Stimulated activated CD8-positive, alpha-beta memory T cell treated with anti-CD3 and anti-CD28 coated beads, Interleukin-4, amount 100 ng/mL, for 4 hours (primary cell): ENCODE measurements at places on chromosomes 6 and 20.

DNA sequence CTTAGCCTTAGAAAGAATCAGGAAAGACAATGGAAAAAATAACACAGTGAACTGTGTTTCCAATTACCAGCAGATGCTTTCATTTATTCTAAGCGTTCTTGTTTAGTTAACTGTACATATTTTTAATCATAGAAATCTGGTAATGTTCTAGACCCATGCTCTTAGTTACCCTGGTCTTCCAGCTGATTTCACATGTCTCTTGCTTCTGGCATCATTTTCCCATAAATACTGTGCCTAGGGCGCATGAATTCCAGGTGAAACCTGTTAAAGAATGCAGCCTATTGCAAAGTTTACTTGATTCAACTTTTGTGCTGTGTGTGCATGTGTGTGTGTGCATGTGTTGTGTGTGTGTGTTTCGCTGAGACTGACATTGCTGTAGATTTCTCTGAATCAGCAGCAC, 178.6 kb downstream of the PDE7B start:
- DNase-seq = no peak

DNA sequence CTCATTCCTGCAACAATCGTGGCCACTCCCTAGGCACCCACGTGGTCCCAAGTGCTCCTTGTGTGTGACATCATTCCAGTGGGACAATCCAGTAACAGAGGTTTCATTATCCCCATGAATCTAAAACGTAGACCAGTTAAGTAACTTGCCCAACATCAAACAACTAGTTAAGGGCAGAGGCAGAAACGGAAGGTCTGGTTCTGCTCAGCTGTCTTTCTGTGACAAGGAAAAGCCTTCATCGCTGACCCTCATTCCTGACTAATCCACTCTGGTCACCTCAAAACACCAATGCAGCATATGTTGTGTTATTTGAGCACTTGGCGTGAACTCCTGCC, 261.4 kb upstream of the JARID2 start:
- no peak for DNase-seq

DNA sequence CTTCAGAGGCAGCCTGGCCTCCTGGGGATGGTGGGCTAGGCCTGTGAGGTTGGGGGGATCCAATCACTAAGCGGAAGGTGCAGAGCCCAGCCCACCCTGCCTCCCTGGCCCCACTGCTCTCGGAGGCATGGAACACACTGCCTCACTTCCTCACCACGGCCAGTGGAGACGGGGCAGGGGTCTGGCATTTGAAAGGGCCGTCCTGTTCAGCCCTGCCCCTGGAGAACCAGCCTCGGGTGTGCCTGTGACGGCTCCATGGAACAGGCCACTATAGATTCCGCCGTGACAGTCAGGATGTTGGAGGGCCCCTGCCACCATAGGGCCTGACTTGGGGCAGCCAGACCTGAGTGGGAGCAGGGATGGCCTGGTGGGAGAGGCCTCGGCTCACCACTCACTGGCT, 110.2 kb downstream of the DACT2 start:
- no peak for DNase-seq

DNA sequence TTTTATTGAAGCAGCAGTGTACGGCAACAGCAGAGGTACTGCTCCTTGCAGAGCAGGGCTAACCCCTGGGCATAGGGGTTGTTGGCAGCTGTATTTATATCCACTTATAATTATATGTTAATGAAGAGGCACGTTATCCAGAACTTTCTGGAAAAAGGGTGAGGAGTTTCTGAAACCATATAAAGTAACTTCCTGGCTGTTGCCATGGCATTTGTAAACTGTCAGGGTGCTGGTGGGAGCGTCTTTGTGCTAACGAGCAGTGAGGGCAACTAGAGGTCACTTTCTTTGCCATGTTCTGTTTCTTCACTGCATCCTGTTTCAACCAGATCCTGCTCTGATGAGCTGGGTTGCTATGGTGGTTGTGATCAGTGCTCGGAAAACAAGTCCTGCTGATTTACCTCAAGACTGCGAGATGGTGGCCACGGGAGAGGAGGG, 11.1 kb upstream of the ARFGEF2 start:
- no peak for DNase-seq

GRCh38 chr20:23114018-23114417, 27.9 kb upstream of the CD93 start:
- DNase-seq = no peak

DNA sequence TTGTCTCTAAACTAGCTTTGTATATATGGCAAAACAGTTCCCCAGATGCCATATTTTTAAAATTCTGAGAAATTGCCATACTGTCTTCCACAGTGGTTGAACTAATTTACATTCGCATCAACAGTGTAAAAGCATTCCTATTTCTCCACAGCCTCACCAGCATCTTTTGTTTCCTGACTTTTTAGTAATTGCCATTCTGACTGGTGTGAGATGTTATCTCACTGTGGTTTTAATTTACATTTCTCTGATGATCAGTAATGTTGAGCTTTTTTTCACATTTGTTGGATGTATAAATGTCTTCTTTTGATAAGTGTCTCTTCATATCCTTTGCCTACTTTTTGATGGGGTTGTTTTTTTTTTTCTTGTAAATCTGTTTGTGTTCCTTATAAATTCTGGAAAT, 1222.7 kb upstream of the CITED2 start:
- DNase-seq = no peak

- DNase-seq = no peak
Observed at GRCh38 chr6:2626401-2626800, 124.3 kb downstream of the MYLK4 start.

DNA sequence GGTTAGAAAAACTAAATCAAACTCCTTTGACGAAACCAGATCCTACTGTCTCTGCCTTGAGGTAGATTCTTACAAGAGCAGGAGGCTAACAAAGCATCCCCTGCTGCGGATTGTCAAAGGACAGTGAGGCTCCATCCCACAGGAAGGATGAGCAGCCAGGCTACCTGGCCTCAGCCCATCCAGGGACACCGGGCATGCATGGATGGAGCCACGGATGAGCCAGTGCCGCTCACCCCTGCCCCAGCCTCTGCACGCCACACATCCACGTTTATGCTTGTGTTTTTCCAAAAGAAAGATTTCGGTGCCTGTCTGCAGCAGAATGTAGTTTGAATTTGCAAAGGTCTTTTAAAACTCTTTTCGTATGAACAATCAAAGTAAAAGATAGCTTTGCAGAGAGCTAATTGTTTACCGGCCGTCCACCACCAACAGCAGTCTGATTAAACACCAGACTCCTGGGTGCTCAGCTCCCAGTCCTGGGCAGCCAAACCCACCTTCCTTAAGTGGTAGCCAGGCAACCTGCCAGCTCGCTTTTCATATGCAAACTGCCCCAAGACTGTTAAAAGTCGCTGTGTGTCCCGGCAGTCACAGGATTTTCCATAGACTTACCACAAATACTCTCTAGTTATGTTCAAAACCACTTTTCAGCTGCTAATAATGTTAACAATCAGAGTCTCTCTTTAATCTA, 999 bp downstream of the THBS2 start:
- DNase-seq = no peak

- no peak for DNase-seq
Observed at GRCh38 chr6:25336996-25337395, 57.8 kb downstream of the CARMIL1 start.

DNA sequence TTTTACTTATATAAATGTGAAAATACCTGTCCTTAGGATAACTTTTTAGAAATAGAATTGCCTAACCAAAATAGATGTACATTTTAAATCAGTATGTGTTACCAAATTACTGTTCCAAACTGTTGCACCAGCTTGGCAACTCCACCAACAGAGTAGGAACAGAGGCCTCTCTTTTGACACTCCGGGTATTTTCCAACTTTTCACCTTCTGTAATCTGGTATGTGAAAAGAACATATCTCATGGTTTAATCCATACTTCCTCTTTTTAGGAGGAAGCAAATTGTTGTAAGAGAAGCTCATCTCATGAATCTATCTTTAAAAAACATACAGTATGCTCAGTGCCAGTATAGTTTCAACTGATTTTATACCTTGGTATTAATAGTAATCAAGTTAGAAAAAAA, 24.9 kb downstream of the RNF144B start:
- DNase-seq = no peak
